Psoas muscle (tissue), 8 donors: ENCODE measurements at places on chromosomes 3 and 15. TPM values are rescaled to one million over a fixed set of nuclear protein-coding genes. Genes with fewer than 3 reads are reported as not detected.

DNA sequence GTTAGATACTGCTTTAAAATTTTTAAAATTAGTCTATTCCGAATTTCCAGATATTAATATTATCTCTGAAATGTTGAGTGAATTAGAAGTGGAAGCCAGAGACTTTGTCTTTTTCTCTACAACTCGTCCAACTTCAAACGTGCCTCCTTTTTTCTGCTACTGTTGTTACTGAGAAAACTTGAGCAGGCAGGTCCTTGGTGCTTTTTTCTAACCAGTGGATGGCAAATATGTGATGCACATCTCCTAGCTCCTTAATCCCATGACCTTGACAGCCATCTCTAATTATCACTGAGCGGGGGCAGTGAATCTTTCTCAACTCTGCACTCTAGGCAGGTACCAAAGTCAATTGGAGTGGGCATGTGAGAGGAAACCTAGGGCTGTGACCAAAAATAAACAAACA lies 50.7 kb downstream of the FNDC3B start:
- H3K4me3 ChIP-seq = no peak overlapping the region
- H3K27ac ChIP-seq = no peak overlapping the region
- no peaks in the 10 kb centered on the region for H3K36me3 ChIP-seq
- peaks cover 45% of the 10 kb centered on the region for H3K4me1 ChIP-seq
- H3K27me3 ChIP-seq = no peaks in the 10 kb centered on the region

DNA sequence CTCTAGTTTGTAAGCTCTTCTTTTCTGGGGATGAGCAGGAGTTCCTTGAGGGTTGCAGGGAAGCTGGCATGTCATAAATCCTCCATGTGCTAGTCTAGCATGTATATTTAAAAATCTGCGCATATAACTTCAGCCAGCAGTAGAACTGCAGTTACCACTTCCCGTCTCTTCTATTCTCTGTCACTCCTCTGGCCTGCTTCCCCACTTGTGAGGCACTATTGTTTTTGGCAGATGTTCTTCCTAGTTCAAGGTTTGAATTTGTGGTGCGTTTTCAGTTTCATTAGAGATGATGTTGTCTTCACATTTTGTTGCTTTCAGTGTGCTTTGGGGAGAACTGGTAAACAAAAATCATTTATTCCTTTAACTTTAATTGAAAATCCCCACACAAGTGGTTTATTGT lies 169.1 kb upstream of the ZPLD1 start:
- H3K4me3 ChIP-seq = no peak overlapping the region
- H3K4me1 ChIP-seq = no peaks in the 10 kb centered on the region
- DNase-seq = no peak
- H3K27me3 ChIP-seq = no peaks in the 10 kb centered on the region
- H3K36me3 ChIP-seq = no peaks in the 10 kb centered on the region

- no peaks in the 10 kb centered on the region for H3K27me3 ChIP-seq
- DNase-seq = no peak
- peaks cover 24% of the 10 kb centered on the region for H3K4me1 ChIP-seq
- H3K36me3 ChIP-seq = no peaks in the 10 kb centered on the region
These were observed 191.3 kb downstream of the FOXP1 start for GRCh38 chr3:71392251-71392650.

DNA sequence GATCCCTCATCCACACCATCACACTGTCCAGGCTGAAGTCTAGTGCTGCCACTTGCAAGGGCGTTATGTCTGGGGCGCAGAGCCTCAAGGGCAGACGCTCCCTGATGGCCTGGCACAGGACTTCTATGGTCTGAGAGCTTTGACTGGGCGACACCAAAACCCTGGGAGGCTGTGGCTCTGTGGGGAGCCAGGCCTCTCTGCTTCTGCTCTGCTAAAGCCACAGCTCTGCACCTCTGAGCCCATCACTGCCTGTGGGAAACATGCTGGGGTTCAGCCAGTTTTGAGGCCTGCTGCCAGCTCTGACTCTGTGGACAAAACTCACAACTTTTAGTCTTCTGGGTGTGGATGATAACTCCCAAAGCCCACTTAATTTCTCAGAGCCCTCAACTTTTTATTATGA lies 6.3 kb upstream of the LCTL start:
- H3K36me3 ChIP-seq = no peaks in the 10 kb centered on the region
- H3K27ac ChIP-seq = no peak overlapping the region
- no peak for DNase-seq
- no peaks in the 10 kb centered on the region for H3K27me3 ChIP-seq
- H3K4me1 ChIP-seq = no peaks in the 10 kb centered on the region
- H3K4me3 ChIP-seq = no peak overlapping the region

DNA sequence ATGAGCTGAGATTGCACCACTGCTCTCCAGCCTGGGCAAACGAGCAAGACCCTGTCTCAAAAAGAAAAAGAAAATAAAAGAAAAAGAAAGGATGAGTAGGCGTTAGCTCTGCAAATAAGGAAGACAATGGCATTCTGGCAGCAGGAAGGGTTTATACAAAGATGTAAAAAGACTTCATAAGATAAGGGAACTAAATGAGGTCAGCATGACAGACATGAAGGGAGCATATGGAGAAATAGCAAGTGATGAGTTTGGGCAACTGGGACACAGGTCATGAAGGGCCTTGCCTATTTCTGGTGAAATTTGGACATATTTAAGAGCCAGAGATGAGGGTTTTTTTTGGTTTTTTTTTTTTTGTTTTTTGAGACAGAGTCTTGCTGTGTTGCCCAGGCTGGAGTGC lies 24.5 kb downstream of the TMEM266 start:
- no peak overlapping the region for H3K27ac ChIP-seq
- H3K4me3 ChIP-seq = no peak overlapping the region
- no peaks in the 10 kb centered on the region for H3K36me3 ChIP-seq
- no peaks in the 10 kb centered on the region for H3K27me3 ChIP-seq
- no peaks in the 10 kb centered on the region for H3K4me1 ChIP-seq
- DNase-seq = no peak

GRCh38 chr3:173225351-173225750 lies 84.3 kb upstream of the SPATA16 start:
- no peak overlapping the region for H3K27ac ChIP-seq
- no peak overlapping the region for H3K4me3 ChIP-seq
- no peaks in the 10 kb centered on the region for H3K36me3 ChIP-seq
- H3K4me1 ChIP-seq = no peaks in the 10 kb centered on the region
- DNase-seq = no peak
- H3K27me3 ChIP-seq = no peaks in the 10 kb centered on the region

DNA sequence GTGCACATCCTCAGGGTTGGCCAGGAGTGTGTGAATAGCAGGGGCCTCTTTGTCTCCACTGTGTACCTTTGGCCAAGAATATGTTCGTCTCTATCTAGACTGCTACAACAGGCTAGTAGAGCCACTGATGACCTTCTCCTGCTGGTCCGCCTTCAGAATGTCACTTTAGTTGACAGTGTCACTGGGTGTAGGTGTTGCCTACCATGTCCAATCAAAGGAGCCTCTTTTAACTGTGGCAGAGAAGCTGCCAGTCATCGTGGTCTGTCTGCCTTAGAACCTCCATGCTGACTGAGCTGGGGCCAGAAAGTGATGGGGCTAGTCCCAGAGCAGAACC lies 40.1 kb downstream of the OXSR1 start:
- H3K27me3 ChIP-seq = no peaks in the 10 kb centered on the region
- peaks cover 16% of the 10 kb centered on the region for H3K4me1 ChIP-seq
- no peak overlapping the region for H3K27ac ChIP-seq
- H3K36me3 ChIP-seq = no peaks in the 10 kb centered on the region
- H3K4me3 ChIP-seq = no peak overlapping the region

DNA sequence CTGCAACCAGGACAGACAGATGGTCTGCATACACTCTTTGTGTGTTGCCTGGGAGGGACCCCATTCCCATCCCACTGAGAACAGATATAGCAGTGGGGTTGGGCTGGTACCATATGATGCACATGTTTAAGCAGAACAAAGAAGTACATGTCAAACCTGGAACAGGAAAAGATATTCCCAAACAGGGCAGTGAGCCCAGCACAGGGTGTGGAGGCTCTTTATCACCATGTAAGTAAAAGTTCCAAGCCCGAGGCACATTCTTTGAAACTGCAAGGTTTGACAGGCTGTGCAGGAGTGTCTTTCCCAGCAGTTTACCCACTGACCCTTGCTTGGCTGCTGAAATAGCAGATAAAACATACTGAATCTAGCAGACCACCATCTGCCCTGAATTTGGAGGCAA lies 5.3 kb upstream of the ZNF445 start:
- DNase-seq = no peak
- H3K36me3 ChIP-seq = no peaks in the 10 kb centered on the region
- H3K27ac ChIP-seq = no peak overlapping the region
- peaks cover 5% of the 10 kb centered on the region for H3K4me1 ChIP-seq

DNA sequence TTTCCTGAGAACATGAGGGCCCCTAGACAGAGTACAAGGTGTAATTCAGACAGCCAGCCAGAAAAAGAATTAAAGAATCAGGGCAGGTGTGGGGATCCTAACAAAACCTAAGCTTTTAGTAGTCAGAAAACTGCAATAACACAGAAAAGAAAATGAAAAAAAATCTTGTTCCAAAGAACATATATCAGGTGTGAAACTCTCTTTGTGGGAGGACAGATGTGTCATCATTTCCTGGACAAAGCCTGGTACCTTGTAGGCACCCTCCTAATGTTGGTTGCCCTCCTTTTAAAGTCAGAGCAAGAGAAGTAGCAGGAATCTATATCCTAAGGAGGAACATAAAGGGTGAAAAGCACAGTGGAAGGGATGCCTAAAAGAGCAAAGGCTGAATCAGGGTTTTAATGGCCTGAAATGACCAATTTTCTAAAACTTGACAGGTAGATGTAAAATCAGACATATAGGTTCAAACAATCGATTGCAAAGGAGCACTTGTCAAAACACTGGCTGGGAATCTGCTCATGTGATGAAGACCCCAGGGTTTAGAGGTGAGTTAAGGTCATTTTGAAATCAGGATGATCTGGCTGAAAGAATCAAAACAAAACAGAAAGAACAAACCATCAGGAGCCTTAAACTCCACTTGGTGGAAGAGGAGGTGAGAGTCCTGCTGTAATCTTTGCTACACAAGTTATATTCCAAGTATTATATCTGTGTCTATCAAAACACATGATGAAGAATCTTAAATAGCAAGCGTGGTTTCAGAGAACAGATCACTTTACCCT lies 54.9 kb downstream of the TGFBR2 start:
- peaks cover 10% of the 10 kb centered on the region for H3K36me3 ChIP-seq
- no peak for DNase-seq
- no peak overlapping the region for H3K27ac ChIP-seq
- H3K27me3 ChIP-seq = no peaks in the 10 kb centered on the region
- H3K4me1 ChIP-seq = peaks cover 44% of the 10 kb centered on the region

DNA sequence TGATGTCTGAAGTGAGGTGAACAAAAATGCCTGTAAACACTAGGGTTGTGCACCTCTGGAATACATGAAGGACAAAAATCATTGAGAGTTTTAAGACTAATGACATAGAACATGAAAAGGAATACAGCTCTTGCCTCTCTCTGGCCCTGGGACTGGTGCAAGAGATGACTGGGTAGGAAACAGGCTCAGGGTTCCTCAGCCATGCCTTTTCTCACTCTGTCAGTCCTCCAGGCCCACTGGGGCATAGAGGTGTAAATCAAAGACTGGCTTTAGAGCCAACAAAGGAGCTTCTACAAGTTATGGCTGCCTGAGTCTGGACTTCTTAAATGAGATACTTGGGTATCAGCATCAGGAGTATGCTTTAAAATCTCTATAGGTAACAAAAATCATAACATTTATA lies 554.7 kb upstream of the KCNMB2 start:
- no peaks in the 10 kb centered on the region for H3K4me1 ChIP-seq
- H3K4me3 ChIP-seq = no peak overlapping the region
- no peaks in the 10 kb centered on the region for H3K27me3 ChIP-seq
- H3K36me3 ChIP-seq = no peaks in the 10 kb centered on the region
- H3K27ac ChIP-seq = no peak overlapping the region

DNA sequence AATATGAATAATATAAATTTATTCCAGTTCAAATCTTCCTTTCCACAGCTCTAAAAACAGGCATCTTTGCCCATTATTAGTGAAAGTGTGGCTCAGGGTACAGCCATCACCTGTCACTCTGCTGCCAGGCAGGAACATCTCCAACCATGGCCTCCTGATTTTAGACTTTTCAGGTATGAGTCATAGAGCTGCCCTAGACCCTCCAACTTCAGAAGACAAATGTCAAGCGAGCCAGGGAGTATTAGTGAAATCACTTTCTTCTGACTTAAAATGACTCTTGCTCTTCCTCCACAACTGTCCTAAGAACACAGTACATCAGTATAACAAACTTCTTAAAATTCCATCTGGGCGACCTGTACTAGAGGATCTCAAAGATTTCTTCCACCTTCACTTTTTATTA lies 78.1 kb upstream of the AKAP13 start:
- H3K27ac ChIP-seq = no peak overlapping the region
- no peaks in the 10 kb centered on the region for H3K4me1 ChIP-seq
- no peaks in the 10 kb centered on the region for H3K36me3 ChIP-seq
- no peak overlapping the region for H3K4me3 ChIP-seq
- no peaks in the 10 kb centered on the region for H3K27me3 ChIP-seq

DNA sequence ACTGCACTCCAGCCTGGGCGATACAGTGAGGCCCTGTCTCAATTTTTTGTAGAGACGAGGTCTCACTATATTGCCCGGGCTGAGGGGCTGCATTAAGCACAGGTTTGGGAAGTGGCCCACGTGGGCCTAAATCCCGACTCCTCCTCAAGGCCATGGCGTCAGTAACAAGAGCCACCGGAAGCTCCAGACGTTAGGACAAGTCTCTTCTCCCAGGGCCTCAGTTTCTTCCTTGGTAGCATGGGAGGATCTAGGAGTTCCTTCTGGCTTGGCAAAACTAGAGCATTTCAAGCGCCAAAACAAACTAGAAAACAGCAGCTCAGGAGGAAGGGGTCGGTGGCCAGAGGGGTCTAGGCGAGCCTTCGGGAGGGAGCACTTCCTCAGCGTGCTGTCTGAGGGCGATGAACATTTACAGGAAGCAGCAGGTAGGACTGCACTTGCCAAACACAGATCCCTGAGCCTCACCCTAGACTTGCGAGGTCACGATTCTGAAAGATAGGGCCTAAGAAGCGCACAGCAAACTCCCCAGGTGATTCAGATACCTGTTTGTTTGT lies 536 bp downstream of the SNAPC5 start:
- DNase-seq = no peak
- H3K27ac ChIP-seq = peak overlapping the region; percentile 88
- H3K4me1 ChIP-seq = peaks cover 27% of the 10 kb centered on the region
- H3K4me3 ChIP-seq = peak overlapping the region; percentile 91
- peaks cover 9% of the 10 kb centered on the region for H3K36me3 ChIP-seq

GRCh38 chr3:178421069-178421468 lies 115.2 kb upstream of the KCNMB2 start:
- H3K4me1 ChIP-seq = no peaks in the 10 kb centered on the region
- H3K27me3 ChIP-seq = no peaks in the 10 kb centered on the region
- no peak for DNase-seq
- no peak overlapping the region for H3K27ac ChIP-seq

Gene MNS1
- total RNA-seq = 1.0 TPM

Gene GPR27
- 0.93 TPM for total RNA-seq

Gene ACP3
- not detected for total RNA-seq

Gene EXD1
- not detected for total RNA-seq

Gene SLC28A1
- 0.23 TPM for total RNA-seq
